HEK293T (cell line): ENCODE measurements at places on chromosomes 13 and 19.

- DNase-seq, result no peak
Measured at GRCh38 chr13:26967119-26968038, 204.2 kb downstream of the USP12 start.

GRCh38 chr13:110359840-110360301 is 52.8 kb downstream of the COL4A2 start:
- DNase-seq, result no peak

DNA sequence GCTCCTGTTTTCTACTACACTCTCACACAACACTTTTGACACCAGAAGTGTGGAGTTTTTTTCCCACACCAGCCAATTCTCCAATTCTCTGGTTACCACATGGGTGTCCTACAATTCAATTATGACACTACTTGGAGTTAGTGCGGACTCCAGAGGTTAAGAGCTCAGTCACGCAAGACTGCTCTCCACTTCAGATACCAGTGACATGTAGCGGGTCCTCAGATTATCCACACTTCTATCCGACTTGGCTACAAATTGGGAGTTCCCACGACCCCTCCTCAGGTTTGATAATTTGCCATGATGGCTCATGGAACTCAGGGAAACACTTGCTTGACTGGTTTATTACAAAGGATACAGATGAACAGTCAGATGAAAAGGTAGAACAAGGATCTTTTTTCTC is 32.9 kb downstream of the PAN3 start:
- no peak for DNase-seq

DNA sequence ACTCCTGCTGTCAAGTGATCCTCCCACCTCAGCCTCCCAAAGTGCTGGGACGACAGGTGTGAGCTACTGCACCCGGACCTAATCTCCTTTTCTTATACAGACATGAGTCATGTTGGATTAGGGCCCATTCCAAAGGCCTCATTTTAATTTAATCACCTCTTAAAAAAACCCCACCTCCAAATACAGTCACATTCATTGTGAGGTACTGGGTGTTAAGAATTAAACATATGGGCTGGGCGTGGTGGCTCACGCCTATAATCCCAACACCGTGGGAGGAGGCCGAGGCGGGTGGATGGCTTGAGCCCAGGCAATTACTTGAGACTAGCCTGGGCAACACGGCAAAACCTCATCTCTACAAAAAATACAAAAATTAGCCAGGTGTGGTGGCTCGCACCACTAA is 46.6 kb downstream of the PIN1 start:
- no peak for DNase-seq

- no peak for DNase-seq
Measured at GRCh38 chr19:13623716-13624710, 117.7 kb upstream of the CACNA1A start.

DNA sequence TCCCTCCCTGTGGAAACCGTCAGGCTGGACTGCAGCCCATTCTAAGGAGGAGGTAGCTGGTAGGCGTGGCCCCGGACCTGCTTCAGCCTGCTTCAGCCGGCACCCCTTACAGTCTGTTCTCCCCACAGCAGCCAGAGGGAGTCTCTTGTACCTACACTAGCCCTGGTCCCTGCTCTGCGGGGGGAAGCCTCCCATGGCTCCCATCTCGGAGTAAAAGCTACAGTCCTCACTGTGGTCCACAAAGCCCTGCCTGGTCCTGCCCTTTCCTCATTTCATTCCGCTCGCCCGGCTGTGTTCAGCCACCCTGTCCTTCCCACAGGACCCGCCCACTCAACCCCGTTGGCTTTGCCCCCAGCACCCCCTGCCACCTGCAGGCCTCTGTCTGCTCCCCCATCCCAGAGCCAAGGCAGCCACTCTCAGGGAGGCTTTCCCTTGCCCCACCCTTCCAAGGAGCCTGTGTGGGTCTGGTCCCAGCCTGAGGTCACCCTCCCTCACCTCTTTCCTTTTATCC is 1.3 kb downstream of the PGLYRP1 start:
- DNase-seq, result no peak

DNA sequence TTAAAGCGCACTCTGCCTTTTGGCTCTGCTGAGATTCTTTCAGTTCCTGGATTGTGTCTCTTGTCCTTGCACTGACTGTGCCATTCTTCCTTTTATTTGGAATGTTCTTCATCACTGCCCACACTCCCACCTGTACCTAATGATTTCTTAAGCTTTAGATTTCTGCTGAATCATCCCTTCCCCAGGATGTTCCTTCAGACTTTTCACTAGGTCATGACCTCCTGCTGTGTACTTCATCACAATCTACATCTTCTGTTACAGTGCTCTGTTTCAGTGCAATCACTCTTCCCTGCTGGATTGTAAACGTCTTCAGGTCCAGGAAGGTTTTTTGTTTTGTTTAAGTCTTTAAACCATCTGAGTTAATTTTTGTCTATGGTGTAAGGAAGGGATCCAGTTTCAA is 281.0 kb downstream of the ATP8A2 start:
- no peak for DNase-seq

- no peak for DNase-seq
Measured at GRCh38 chr13:101695870-101696516, 243.5 kb downstream of the ITGBL1 start.

GRCh38 chr13:39306639-39307589 is 268.7 kb downstream of the NHLRC3 start:
- no peak for DNase-seq

DNA sequence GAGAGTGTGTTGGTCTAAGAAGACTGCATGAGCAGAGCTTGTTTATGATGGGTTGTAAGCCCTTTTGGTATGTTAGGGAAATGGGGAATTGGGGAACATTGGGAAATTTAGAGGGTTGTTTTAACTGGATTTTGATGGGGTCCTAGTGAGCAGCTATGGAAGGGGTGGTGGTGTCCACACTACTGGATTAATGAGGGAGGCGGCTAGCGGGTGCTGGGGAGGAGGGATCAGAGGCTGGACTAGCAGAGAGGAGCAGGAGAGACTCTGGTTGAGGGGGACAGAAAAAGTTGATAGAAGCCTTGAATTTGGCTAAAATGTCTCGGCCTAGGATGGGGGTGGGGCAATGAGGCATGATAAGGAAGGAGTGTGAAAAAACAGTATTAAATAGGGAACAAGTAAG is 1369.1 kb downstream of the UQCRFS1 start:
- DNase-seq, result no peak

DNA sequence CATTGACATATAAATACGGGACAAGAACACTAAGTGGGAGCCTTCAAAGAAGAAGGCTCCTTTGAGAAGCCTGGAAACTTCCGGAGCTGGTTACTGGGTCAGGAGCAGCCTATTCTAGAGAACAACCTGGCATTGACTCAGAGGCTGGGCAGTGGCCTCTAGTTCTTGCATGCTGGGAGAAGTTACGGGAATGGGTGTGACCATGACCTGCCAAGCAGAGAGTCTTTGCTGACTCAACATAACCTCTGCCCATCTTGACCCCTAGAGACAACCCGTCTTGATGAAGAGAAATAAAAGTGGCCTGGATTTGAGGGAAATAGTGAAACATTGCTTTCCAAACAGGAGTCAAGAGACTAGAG is 21.0 kb downstream of the STARD13 start:
- no peak for DNase-seq

DNA sequence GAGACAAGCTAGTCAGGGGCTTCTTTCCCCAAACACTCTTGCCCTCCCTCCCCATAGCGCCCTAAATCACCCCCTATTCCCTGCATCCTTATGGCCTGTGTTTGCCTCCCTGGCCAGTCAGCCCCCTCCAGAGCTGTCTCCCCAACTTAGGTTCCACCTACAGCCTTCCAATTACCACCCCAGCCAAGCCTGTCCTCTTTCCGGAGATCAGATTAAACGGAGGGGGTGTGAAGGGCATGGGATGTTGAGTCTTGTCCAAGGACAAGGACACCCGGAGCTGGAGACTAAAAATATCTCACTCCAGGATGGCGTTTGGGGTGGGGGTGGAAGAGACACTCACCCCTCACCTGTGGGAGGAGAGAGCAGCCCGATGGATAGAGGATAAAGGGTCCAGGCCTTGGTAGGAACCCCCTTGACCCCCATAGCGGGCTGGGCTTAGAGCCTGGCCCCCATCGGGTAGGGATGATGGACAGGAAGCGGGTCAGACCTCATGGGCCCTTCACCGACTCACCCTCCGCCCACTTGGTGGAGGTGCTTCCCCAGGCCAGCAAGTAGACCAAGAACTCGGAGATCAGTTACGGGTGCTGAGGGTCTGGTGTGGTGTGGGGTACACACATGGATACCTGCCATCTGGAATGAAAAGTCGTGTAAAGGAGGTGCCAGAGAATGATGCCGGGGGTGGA is 6.0 kb downstream of the ZNF865 start:
- no peak for DNase-seq

DNA sequence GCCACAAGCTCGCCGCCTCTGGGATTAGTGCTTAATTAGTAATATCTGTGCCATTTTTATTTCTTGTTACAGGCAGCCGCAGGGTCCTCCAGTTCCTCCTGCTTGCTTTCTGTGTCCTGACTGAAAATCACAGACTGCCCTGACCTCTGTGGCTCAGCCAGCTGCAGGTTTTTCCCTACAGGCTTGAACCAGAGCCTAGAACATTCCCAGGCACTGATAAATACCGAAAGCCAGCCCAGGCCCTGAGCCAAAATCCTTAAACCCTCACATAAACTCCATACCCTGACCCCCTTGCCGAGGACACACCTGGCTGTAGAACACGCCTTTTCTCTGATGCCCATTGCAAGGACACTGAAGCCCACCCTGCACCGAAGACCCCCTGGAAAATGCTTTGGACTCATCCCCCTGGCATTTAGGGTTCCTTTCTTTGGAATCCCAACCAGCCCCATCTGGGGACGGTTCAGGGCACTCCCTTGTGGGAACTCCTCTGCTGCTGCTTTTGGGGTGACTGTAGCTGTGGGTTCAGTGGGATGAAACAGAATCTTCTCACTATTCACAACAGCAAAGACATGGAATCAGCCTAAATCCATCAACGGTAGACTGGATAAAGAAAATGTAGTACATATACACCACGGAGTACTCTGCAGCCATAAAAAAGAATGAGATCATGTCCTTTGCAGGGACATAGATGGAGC is 15.5 kb downstream of the DPP9 start:
- DNase-seq, result no peak

GRCh38 chr13:60152904-60153303 is 10.8 kb downstream of the DIAPH3 start:
- no peak for DNase-seq

- no peak for DNase-seq
Measured at GRCh38 chr13:98938801-98939200, 39.1 kb downstream of the DOCK9 start.

DNA sequence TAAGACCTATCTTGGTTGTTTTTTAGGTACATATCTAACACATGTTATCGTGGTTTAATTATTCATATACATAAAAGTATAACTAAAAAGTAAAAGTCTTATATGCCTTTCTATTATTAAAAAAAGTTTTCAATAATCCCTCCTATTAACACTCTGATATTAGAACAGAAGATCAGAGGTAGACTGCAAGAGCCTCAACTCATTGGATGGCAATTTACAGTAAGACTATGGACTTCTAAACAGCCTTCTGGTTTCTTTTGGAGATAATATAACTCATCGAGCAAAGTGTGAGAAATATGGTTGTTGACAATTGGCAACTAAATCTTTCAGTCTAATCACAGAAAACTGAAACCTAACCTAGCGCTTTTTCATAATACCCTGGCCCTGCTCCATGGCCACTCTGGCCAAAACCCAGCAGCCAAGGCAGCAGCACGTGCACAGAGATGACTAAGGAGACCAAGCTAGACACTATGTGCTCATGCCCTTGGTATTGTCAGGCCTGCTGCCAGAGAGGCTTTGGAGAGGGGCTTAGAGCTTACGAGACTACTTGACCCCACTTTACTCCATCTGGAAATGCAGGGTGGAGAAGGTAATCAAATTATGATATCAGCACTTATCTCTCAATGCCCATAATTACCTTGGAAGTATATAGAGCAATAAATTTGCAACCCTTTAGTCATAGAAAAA is 40.6 kb upstream of the EEF1AKMT1 start:
- DNase-seq, result peak; percentile 25

DNA sequence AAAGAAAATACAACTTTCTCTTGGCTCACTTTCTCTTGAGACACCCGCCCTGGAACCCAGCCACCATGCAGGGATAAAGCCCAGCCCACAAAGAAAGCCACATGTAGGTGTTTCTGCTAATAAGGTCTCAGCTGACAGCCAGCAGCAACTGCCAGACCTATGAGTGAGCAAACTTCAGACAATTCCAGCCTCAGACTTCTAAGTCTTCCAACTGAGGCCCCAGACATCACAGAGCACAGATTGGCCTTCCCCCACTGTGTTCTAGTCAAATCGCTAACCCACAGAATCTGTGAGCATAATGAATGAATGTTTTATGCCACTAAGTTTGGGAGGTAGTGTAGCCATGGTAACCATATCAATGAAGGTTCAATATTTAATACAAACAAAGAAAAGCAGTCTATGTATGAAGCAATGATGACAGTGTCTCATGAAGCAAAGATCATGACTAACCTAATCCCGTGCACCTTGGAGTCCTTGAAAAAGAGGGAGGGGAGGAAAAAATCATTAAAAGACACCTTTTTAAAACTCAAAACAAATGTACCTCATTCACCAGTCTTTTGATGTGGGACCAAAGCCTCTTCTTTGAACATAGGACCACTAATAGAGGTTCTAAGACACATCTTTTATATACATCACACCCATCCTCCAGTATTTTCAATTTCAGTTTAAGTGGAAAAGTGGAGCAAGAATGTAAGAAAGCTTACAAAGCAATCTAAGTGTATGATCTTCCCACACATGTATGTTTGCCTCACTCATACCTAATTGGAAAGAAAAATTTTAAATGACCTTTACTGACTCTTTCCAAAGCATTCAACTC is 6.2 kb downstream of the MRPS31 start:
- DNase-seq, result no peak

DNA sequence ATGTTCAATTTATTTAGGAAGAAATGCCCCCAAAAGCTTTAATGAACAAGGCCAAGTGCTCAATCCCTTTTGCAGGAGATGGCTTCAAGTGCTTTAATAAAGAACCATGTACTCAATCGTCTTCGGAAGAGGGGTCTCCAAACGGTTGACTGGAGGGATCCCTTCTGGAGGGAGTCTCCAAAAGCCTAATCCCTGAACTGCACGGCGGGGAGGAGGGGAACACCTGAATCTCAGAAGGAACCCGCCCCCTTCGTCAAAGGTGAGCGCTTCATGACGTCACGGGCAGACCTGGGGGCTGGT is 505 bp downstream of the PAF1 start:
- no peak for DNase-seq

DNA sequence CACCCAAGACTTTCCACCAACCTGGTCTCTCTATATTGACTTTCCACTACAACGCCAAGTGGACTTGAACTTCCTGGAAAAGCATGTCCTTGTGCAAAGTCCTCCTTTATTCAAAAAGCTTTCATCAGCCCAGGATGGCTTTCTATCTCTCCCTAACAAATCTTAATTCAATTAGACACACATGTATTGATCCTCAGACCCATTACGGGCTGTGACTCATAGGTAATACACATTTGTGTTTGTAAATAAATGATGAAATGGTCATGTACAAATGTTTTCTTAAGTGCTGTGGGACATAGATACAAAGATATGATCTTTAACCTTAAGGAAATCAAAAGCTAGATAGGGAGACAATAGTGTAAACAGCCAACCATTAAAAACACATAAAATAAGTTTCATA is 1189.7 kb downstream of the EFNB2 start:
- DNase-seq, result no peak

GRCh38 chr19:53102756-53103233 is 427 bp downstream of the ZNF160 start:
- DNase-seq, result no peak

- no peak for DNase-seq
Measured at GRCh38 chr19:44315883-44316282, 11.1 kb upstream of the ZNF235 start.

GRCh38 chr19:5271145-5271544 is 69.5 kb downstream of the PTPRS start:
- DNase-seq, result peak; percentile 36
